Right renal pelvis (tissue), 4 donors: ENCODE measurements at places on chromosomes 2 and 18.

DNA sequence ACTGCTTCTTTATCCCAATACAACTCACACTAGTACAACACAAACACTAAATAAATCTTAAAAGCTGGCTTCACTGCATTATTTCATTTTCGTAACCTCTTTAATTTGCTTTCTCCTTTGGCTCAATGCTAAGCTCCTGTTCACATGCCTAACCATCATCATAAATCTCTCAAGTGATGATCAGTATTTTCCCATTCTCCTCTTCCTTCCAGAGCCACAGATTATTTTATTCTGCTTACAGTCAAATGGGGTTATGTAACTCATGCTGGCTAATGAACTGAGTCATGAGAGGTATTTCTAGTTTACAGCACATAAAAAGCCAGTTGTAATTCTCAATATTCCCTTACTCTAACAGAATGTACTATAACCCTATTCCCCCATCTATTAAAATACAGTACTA, 350.4 kb upstream of the ZC3H15 start:
- DNase-seq = no peak

DNA sequence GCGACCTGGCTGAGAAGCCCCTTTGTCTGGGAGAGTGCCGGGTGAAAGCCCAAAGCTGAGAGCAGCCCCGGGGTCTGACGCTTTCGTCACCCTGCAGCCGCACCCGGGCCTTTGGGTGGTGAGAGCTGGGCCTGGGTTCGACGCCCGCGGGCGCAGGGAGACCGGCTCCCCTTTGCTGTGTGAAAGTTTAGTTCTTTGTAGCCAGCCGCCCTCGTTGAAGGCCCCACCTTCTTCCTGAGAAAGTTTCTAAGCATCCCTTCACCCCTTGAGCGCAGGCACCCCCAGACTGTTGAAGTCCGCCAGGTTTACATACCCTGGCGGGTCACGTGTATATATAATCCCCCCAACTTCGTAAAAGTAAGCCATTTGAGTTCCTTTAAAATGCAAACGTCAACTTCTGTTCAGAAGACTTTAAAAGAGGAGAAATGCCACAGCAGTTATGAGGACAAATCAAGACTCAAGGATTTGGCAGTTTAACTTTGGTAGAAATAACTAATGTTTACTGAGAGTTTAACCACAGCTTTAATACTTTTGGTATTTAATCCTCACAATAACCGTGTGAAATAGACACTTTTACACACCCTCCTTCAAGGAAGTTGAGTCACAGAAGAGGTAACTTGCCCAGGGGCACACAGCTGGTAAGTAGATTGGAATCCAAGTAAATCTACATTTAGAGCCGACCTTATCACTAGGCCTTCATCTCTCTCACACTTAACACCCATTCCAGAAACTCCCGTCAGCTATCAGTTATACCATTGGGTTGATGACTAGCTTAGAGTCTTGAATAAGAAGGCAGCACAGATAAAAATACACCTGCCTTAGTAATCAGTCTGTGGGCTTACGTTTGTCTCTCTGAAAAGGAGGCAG, 1.1 kb upstream of the MBOAT2 start:
- DNase-seq = no peak

DNA sequence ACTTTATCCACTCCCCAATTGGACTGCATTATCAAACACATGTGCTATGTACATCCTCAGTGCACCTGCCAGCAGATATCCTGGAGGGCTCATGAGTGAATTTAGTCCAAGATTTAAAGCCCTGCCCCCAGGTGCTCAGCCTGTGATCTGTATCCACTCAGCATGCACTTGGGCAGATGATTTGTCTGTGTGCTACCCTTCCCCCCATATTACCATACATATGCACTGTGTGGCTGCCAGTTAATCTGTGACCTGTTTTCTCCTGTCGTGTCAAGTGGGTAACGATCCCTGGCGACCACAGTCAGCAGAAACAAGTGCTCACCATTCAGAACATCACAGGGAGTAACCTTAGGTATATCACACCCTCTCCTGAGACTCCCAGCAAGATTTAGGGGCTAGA, 10.2 kb downstream of the NAGK start:
- no peak for DNase-seq

DNA sequence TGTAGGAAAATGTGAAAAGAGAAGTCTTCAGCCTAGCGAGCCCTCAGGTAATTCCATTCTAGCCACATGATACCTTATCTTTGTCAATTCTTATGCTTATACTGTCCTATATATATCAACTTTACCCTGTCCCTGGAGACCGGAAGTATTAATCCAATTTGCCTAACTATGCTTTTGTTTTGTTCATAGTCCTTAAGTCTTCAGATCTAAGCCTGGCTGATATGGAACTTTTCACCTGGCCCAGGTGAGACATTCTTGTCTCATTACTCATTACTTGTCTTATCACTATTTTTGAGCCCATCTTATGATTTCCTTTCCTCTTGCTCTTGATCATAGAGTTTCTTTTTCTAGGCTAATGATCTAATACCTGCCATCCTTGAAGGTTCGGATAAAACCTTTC, 194.1 kb upstream of the FANCL start:
- no peak for DNase-seq

DNA sequence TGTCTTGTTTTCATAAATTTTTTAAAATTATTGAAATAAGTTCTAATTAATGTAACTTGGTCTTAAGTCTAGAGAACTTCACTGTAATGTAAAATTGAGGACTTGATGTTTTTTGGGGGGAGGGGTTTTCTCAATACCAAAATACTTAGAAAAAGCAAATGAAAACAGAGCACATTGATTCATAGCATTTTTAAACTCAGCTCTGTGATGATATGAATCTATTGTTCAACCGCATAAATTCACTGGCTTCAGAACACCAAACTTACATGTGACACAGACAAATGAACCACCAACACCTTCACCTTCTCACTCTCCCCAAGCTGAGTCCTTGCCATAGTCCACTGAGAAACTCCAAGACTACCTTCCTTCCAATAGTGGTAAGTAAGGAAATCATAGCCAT, 108.2 kb downstream of the ZNF521 start:
- no peak for DNase-seq

- no peak for DNase-seq
Measured at GRCh38 chr18:57052173-57052572, 94.7 kb upstream of the BOD1L2 start.
